Activated naive CD4-positive, alpha-beta T cell (primary cell): ENCODE measurements at places on chromosomes 7 and 10.

GRCh38 chr7:149811221-149811620, 27.0 kb upstream of the ZNF862 start:
- no peak for DNase-seq

DNA sequence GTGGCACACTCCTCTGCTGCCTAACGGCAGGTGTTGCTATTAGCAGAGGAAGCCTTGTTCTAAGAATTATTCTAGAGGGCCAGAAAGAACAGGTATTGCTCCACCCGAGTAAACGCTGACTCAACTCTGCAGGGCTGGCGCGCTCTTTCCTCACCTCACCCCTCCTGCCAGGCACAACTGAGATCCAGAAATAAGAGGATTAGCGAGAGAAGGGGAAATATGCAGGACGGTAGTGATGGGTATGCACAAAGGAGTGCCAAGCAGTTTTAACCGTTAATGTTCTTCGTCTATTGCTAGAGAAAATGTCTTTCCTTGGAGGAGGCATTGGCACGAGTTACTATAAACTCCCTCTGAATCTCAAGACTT, 369 bp upstream of the SCIN start:
- DNase-seq: no peak

DNA sequence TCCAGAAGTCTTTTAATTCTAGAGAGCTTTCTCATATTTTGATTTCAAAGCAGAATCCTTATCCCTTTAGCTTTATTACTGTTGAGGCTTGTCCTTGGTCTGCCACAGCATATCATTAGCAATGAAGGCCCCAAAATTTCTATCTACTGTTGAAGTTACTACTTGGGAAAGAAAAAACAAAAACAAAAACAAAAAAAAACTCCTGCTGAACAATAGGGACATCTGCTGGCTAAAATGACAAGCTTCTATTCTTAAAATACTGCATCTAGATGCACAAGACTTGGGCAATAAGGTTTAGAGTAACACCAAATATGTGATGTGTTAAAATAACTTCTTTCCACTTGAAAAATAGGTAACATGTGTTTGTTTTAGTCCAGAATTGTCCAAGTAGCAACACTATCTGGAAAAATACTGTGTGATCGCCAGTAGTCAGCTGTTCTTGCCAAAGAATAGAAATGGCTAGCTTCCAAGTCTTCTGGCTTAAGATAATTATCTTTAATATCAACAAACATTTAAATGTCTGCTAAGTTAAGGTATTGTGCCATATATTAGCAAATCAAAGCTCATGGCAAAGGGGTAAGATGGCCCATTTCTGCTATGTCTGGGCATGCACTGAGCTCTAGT, 3.8 kb upstream of the DMTF1 start:
- no peak for DNase-seq

- no peak for DNase-seq
These were observed 247.7 kb upstream of the ZMIZ1 start for GRCh38 chr10:78821052-78821451.
